Stimulated activated naive B cell treated with anti-CD40 and anti-IgM and Interleukin-4, amounts not matched to agents 10 μg/mL and 1 μg/mL and 100 μg/mL, for 72 hours (primary cell): ENCODE measurements at places on chromosomes 6 and 20.

GRCh38 chr20:60968853-60969720 lies 283.0 kb upstream of the CDH4 start:
- DNase-seq: no peak

DNA sequence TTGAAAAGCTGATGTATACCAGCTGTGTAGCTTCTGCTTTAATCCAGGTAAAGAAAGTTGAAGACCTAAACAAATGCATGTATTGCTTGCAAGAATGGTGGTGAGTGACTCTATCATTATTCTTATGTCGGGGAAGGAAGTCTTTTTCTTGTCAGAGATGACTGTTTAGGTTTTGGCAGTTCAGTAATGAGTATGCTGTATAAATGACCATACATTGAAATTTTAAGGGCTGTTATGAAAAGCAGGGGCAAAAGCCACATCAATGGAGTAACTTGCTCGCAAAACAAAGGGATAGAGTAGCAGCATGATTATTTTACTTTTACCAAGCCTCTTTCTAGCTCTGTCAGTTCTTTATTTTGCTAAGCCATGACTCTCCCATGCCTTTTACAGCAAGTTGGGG lies 55.9 kb upstream of the NUP153 start:
- no peak for DNase-seq

- DNase-seq: no peak
These were observed 209.9 kb upstream of the SLC35B3 start for GRCh38 chr6:8645212-8645611.

DNA sequence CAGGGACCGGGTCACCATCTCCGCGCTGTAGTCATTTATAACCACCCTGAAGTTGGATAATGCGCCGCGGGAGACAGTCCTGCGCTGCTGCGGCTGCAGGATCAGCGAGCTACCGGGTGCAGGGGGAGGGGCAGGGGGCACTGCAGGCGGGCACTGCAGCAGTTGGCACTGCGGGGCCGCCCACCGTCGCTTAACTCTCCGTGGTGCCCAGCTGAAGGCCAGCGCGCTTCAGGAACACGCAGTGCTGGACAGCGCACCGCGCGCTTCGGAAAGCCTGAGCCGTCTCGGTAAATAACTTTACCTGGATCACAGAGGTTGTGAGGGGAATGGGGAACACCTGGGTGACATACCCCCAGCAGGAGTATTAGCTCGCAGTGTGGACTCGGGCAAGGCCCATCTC lies 12.4 kb upstream of the LRFN2 start:
- DNase-seq: no peak

GRCh38 chr20:20010639-20011500 lies 6.3 kb upstream of the NAA20 start:
- DNase-seq: no peak

DNA sequence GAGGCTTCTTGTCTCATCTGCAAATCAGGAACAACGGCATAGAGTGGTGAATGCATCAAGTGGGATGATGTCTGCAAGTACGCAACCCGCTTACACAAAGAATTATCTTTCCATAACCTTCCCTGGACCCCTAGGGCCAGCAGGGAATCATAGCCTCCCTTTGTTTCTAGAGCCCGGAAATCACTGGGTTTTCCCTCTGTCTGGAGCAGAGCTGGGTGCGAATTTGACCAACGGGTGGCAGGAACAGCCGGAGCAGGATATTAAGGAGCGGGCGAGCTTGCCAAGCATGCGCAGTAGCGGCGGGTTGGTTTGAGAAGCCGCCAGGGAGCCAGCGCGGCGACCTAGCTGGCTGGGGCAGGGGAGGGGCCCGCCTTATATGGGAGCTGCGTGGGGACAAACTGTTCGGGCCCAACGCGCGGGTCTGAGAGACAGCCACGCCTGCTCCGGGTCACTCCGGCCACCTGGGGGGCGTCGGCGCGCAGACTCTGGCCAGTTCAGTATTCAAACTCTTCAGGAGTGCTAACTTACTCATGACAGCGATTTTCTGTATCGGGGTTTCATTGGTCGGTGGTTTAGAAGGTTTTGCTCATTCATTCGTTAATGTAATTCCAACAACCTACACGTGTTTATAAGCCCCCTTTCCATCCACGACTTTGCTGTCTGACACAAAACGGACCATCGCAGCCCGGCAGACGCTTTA lies 1.6 kb upstream of the KIF16B start:
- DNase-seq: peak; percentile 81

DNA sequence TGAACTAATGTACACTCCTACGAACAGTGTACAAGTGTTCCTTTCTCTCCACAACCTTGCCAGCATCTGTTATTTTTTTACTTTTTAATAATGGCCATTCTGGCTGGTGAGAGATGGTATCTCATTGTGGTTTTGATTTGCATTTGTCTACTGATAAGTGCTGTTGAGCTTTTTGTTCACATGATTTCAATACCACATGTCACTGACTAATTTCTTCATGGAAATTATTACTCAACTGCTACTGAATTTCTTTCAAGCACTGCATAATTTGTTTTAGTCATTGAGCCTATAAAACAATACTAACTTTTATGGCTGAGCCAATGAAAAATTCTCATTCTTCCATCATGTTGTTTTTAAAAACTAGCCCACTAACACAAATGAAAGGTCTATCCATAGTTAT lies 115.4 kb downstream of the FRK start:
- no peak for DNase-seq

DNA sequence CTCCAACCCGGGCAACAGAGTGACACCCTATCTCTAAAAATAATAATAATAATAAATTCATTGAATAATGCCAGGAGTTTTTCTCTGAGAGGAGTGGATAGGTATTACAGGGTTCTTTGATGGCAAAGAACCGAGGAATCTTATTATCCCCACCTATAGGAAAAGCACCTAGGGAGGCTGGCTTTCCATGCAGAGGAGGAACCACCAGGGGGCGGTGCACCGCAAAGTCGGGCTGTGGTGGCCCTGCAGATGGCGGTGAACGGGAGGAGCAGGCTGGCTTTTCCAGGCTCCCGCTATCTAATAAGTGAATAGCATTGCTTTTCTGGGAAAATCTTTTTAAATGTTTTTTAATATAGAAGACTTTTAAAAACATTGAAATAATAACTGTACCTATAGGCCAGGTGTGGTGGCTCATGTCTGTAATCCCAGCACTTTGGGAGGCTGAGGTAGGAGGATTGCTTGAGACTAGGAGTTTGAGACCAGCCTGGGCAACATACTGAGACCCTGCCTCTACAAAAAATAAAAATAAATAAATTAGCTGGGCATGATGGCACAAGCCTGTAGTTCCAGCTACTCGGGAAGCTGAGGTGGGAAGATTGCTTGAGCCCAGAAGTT lies 864.2 kb downstream of the KIF16B start:
- DNase-seq: peak; percentile 35

DNA sequence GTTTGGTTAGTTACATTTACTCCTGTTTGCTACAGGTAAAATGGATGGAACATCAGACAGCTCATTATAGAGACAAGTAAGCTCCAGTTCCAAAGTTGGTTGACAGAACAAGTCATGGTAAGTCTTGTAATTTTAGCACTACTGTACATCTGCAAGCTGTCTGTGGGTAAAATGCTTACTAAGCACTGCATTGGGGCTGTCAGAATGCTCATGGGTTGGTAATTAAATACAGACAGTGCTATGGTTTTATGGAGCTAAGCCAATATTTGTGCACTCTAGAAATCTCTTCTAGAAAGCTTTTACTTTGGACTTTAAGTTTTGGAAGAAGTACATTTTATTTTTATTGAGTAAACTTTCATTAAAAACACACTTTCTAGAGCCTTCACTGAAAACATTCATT lies 419.2 kb upstream of the MMS22L start:
- no peak for DNase-seq

- DNase-seq: no peak
These were observed 18.5 kb upstream of the DCBLD1 start for GRCh38 chr6:117463762-117464665.

DNA sequence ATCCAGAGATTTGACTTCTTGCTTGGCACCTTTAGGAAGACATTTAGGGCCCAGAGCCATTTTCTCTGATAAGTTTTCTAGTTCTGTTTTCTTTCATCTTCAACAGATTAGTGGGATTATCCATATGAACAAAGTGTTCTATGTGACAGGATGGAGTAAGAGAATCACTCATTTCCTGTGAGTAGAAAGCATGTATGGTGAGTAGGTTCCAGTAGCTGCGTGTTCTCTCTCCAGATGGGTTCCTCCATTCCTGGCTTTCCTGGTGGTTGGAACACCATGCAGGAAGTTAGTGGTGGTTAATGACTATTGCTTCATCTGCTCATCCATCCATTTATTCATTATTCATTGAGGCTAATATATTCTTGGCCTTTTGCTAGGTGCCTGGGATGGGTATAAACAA lies 54.0 kb downstream of the EFCAB8 start:
- no peak for DNase-seq

DNA sequence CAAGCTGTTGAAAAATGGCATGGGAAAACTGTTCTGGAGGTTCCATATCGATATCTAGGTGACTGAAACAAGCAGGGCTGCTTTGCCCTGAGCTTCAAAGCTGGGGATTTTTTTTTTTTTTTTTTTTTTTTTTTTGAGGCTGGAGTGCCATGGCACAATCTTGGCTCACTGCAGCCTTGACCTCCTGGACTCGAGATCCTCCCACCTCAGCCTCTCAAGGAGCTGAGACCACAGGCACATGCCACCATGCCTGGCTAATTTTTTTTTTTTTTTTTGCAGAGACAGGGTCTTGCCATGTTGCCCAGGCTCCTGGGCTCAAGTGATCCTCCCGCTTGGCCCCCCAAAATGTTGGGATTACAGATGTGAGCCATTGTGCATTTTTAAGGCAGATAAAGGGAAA lies 11.0 kb downstream of the ERGIC3 start:
- DNase-seq: no peak

GRCh38 chr6:163201855-163202254 lies 212.7 kb upstream of the QKI start:
- no peak for DNase-seq

DNA sequence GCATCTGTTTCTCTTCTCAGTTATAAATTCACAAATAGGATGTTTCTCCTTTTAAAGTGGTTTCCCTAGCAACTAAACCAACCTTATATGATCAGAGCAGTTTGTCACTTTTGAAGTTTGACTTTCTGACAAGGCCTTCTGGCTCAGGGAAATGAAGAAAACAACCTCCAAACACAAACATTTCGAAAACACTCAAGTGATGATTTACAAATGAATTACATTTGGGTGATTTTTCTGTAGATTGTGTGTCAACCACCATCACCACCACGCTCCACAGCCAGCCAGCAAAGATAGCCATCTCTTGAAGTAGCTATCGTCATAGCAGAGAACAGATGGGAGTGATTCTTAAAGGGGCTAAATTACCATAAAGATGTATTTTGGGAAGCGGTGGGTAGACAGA lies 16.5 kb upstream of the MLIP start:
- no peak for DNase-seq

GRCh38 chr20:6395695-6396094 lies 272.9 kb upstream of the FERMT1 start:
- no peak for DNase-seq

- no peak for DNase-seq
These were observed 226.6 kb downstream of the TFAP2C start for GRCh38 chr20:56855708-56856107.

DNA sequence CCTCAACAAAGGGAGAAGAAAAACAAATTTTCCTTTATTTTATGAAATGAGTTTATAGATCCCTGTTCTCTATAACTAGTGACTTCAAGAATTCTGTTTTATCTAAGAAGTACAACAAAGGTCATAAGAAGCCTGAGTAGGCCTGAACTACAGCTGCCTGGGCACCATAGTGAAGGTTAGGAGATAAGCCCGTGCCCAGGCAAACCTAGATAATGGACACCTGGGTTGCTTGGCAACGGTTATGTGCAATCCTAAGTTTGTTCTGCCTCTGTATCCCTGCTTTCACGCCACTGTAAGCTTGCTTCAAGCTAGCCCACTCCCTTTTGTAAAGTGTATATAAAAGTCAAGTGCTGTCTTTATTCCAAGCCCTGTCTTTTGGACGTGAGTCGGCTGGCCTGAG lies 23.2 kb downstream of the SCGN start:
- no peak for DNase-seq

DNA sequence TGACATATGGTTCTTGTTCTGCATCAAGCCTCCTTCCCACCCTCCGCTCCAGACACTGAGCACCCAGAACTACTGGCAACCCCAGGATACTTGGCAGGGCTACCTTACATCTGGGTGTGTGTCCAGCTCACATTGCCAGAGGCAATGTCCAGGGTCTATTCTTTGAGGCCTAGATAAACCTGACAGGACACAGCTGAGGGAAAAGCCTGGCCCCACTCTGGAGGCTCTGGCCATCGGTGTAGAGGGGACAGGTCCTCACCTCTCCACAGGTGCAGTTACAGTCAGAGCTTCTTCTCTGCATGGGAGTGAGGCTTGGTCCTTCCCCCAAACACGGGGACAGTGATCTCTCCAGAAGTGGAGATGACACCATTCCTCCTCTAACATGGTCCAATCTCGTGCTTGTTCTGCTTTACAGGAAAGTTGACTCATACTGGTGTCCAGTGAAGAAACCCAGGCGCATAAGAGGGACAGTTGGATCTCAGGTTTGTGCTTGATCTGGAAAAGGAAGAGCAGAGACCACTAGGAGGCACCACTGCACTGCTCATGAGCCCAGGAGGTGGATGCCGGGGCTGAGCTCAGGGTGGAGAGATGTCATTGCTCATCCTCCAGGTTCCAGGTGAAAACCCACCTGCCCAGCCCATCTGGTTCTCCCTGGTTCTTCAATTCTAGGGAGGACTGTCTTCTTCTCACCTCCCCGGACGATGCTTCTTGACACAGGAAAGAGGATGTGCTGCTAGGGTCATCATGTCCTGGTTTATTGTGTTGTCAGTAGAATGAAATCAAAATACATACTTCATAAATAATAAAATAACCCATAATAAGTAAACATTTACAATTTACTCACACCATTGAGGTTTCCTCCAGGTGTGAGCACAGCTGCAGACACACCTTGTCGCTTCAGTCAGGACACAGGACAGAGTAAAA lies 14.7 kb downstream of the HLA-F start:
- peak; percentile 41 for DNase-seq

DNA sequence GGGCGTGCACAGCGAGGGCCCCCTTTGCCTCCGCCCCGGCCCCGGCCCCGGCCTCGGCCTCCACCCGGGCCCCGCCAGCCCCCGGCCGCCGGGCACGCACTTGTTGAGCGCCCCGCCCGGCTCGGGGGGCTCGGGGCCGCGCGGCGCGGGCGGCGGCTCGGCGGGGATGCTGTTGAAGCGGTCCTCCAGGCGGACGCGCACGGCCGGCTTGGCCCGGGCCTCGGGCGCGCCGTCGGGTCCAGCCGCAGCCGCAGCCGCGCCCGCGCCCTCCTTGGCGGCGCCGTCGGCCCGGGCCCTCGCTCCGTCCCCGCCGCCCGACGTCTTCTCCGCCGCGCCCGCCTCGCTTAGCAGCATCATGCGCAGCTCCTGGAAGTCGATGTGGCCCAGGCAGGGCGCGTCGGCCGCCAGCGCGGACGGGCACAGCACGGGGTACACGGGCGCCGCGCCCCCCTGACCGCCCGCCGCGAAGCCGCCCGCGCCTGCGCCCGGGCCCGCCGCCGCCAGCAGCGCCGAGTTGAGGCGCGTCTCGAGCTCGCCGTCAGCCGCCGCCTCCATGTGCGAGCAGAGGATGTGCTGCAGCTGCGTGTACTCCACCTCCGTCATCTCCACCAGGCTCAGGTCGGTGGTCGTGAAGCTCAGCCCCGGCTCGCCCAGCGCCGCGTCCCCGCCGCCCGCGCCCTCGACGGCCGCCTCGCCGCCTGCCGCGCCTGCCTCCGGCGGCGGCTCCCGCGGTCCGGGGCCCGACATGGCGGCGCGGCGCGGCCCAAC lies 514 bp downstream of the TCFL5 start:
- DNase-seq: no peak

GRCh38 chr6:112180095-112180820 lies 74.1 kb downstream of the LAMA4 start:
- peak; percentile 28 for DNase-seq
